ENCODE measurements at places on chromosomes 1 and 21.

- DNase-seq: no peak
Measured at GRCh38 chr1:56525489-56526041, 53.8 kb downstream of the PLPP3 start.

DNA sequence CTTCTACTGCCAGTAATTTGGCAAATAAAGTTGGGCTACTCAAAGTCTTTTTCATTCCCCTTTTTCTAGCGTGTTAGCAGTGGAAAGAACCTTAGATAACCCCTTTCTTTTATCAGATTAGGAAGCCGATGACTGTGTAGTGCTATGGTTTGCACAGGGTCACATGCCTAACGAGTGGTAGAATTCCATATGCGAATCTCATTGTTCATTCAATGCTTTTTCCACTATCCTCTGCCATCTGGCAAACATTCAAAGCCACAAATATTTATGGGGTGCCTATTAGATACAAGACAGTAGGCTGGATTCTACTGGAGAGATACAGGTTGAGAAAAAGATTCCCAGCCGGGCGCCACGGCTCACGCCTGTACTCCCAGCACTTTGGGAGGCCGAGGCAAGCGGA lies 14.9 kb upstream of the IER5 start:
- no peak for DNase-seq

GRCh38 chr1:175857756-175858155 lies 114.4 kb upstream of the TNR start:
- DNase-seq: no peak

- no peak for DNase-seq
Measured at GRCh38 chr1:92619466-92620189, 132.9 kb upstream of the GFI1 start.

GRCh38 chr1:19360843-19361610 lies 48.9 kb downstream of the SLC66A1 start:
- DNase-seq: no peak

DNA sequence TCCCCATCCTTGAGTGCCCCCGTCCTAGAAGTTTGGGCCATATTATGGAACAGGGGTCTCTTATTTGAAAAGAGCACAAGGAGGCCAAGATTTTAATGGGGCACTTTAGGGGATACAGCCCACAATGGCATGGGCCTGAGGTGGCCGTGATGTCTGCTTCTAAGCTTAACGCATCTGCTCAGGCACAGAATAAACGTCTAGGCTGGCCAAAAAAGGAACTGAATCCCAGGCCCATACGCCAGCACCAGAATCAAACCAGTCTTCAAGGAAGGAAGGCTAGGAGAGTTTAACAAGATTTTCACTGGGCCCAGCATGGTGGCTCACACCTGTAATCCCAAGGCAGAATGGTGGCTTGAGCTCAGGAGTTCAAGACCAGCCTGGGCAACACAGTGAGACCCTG lies 9.2 kb upstream of the SARS1 start:
- no peak for DNase-seq
